ENCODE measurements at places on chromosomes 11 and 22.
A peak's percentile ranks its signal among the peaks of the same experiment; 100 is the strongest.

GRCh38 chr11:94450048-94450447 lies 43.6 kb downstream of the MRE11 start:
- no peak for DNase-seq

DNA sequence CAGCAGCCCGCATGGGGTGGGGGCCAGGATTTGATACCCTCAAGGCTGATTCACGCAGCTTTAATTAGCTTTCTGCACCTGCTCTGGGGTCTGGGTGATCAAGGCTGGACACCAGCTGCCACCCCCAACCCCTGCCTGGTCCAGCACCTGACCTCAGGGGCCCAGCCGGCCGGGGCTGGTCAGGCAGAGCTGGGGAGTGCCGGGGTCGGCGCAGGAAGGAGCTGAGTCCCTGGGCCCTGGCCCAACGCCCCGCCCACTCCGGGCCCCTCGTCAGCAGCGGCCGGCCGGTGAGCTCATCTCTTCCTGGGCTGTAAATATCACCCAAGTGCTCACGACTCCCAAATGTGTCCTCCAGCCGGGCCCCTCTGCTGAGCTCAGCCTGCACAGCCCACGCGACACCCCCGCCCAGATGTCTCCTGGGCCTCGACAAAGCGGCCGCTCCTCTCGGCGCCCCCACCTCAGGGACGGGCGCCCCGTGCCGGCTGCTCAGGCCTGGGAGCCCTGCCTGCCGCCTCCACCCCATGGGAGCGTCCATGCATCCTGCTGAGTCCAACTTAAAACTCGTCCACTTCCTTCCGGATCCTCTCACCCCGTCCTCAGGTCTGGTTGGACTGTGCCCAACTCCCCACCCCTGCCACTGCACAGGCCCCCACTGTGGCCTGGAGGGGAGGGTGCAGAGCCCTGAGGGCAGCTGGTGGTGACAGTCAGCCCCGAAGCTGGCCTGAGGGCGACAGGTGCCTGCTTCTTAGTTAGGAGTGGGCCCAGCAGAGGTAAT lies 29.0 kb downstream of the RTN4R start:
- peak; percentile 50 for DNase-seq

DNA sequence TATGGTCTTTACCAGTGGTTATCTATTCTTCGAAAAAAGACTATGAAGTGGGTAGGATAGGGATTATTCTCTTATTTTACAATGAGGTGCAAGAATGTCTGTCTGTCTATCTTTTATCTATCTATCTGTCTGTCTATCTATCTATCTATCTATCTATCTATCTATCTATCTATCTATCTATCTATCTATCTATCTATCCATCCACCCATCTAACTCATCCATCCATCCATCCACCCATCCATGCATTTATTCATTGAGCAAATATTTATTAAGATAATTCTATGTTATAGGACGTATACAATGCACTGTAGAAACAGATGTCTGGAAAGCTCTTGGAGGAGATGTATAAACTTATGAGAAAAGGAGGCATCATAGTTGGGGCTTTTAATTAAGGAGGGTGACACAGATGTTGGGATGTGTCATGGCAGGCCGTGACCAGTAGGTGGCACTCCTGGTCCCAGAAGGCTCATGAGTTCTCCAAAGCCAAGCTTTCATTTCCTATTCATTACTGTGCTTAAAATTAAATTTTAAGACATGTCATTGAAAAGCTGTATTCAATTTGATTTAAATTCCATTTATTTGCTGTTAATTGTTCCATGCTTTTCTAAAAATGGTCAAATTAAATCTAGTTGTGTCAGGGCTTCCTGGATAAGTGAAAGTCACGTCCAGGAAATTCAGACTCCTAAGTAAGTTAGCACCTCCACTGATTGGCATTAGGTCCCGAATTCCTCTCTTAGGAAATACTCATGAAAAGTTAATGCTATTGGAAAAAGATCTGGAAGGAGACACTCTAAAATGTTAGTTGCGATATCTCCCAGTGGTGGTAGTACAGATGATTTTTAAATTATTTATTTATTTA lies 19.0 kb upstream of the E2F8 start:
- peak; percentile 73 for DNase-seq

GRCh38 chr11:68043029-68043348 lies 4.2 kb downstream of the TCIRG1 start:
- no peak for DNase-seq

DNA sequence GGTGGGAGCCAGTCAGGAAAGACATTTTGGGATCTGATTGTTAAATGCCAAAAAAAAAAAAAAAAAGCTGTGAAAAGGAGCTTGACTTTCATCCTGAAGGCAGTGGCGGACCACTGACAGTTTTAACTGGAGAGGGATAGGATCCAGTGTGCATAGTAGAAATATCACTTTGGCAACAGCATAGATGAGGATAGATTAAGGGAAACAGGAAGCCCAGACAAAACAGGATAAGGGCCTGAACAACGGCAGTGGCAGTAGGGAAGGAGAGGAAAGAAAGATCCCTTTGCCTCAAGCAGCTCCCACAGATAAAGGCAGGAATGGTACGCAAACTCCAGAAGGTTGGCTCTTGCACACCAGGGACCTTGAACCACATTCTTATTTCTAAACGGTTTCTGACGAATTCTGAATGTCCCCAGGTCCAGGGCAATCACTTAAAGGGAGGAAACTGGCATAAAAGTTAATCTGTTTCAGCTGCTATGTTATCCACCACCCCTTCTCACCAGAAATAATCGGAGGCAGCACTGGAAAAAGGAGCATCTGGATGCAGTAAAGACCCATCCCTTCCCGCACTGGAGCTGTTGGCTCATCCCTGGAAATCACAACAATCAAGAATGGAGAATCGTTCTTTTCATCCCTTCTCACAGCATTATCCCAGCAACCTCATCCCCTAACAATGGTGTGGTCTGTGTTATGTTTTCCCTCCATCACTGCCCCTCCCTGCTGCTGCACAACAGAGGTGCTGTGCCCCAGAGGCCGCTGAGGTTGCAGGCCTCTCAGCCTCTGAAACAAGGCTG lies 99.1 kb downstream of the GAB2 start:
- DNase-seq: no peak

- DNase-seq: no peak
Measured at GRCh38 chr11:114166897-114167323, 107.4 kb downstream of the ZBTB16 start.

GRCh38 chr11:24421766-24422165 lies 75.1 kb upstream of the LUZP2 start:
- DNase-seq: no peak

GRCh38 chr11:88266919-88267318 lies 70.6 kb downstream of the CTSC start:
- no peak for DNase-seq

DNA sequence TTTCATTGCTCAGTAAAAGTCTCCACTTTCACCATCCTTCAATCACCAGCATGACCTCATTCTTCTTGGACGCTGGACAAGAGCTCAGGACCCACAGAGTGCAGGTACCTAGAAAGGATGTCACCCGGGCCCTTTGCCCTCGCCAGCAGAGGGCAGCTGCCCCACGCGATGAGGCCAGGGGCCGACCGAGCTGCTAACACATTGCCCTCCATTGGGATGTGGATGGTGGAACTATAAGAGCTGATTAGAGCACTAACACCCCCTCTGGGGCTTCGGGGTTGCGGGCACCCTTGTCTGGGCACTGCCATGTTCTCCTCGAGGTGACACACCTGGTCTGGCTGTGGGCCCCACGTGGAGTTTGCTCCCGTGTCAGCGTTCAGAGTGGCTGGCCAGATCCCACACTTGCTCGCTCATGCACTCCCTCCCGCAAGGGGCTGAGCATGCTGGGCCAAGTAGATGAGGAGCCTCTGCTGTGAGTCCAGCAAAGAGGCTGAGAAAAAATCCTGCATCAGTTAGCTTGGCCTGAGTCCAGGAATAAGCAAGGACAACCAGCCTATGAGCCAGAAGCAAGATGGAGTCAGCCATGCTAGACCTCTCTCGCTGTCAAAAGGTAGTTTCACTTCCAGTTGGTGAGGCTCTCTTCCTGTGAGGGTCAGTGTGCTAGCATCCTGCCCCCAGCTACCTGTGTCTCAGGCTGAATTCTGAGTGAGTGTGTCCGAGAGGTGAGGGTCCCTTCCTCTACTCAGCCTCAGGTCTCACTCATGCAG lies 9.8 kb downstream of the KRTAP5-6 start:
- DNase-seq: peak; percentile 52

DNA sequence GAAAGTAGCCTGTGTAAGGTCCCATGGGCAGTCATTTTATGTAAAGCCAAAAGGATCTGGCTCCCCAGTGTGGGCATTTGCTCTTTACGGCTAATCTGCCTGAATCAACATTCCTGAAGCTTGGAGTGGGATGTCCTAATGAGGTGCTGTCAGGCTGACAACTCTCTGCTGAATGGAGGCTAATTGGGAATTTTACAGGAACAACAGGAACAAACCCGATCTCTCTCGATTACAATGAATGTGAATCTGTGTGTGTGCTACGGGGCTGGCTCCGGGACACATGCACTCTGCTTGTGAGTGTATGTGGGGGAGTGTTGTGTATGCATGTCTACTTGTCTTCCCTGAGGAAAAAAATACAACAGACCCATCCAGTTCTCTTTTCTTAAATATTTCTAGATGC lies 415.2 kb downstream of the TENM4 start:
- DNase-seq: no peak

GRCh38 chr11:116702772-116703385 lies 69.9 kb downstream of the BUD13 start:
- no peak for DNase-seq

DNA sequence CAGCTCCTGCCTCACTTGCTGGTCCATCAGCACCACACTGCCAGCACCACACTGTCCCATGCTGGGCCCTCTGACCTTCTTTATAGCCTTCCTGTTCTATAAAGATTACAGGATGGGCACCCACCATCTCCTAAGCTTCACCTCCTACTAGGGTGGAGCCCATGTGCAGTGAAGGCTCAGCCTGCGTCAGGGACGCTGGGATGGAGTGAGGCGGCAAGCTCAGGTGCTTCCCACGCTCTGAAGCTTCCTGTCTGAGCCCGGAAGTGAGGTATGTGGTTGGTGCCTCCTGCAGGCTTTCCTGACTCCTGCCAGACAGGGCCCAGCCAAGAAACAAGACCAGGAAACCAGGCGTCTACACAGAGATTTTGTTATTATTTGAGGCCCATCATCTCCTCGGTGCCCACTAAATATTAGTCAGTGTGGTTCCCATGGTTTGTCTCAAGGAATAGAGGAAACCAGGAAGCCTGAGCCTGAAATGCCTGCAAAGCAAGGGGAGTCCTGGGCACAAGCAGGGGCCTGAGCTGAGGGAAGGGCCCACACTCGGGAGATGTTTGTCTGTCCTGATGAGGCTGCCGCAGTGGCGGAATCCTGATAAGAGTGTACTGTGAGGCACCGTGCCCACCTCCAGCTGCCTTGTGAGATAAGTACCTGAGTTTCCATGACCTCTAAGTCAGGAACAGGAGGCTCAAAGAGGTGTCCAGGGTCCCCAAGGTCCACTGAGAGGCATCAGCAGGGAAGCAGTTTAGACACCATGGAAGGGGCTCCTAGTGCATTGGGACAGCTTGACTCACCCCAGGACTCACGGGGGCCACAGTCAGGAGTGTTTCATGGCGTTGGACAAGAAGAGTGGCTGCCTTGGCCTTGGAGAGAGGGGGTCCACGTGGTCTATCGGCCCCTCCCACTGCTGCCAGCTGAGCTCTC lies 22.0 kb downstream of the RSPH14 start:
- DNase-seq: peak; percentile 61

DNA sequence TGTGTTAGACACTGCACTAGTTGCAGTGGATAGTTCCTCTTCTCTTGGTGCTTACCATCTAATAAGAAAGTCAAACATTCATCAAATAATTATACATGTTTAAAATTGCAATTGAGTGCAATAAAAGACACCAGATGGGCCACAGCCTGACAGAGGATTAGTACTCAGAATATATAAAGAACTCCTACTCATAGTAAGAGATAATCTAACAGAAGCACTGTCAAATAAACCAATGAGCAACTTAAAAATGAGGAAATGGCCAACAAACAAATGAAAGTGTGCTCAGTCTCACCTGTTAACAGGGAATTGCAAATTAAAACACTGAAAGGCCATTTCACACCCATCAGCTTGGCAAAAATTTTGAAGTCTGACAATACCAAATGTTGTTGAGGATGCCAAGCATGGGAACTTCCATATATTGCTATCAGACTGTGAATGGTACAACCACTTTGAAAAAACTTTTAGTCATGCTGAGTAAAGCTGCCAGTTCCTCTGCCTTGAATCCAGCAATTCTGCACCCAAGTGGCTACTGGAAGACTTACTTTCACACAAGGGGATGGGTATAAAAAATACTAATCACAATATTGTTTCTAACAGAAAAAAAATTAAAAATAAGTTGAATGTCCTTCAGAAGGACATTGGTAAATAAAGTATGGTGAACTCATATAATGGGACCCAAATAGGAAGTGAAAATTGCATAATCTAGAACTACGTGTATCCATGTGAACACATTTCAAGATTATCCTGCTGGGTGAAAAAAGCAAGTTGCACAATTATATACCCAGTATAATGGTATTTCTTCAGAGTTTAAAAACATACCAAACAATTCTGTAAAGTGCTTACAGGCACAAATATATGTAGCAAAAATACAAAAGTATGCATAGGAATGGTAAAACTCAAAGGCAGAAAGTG lies 41.4 kb upstream of the CREB3L1 start:
- DNase-seq: no peak

DNA sequence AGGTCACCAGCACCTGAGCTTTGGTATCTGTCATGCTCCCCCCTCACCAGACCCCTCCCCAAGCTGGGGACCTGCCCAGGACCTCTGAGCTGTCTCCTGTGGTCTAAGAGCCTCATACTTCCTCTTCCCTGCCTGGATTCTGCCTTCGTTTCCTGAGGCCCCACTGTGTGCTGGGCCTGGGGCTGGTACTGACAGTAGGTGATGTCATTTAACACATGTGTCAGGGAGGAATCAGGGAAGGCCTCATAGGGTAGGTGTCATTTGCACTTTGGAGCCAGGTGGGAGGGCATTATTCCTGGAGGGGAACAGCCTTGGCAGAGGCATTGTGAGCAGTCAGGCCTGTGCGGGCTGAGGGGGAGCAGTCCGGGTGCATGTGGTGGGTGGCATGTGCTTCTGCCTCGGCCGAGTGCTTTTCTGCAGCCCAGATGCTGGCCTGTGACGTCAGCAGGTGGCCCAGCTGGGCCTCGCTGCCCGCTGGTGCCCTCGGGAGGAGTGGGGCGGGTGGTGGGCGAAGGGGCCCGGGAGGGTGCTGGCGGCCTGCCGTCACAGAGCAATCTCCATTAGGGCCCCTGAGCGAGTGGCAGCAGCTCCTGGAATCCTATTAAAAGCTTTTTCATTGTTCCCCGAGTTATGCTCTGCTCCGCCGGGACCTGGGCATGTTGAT lies 9.1 kb downstream of the FLRT1 start:
- DNase-seq: no peak

GRCh38 chr11:102142333-102142732 lies 32.1 kb downstream of the YAP1 start:
- no peak for DNase-seq

- DNase-seq: no peak
Measured at GRCh38 chr22:27173530-27173929, 516.1 kb downstream of the MIAT start.

- peak; percentile 66 for DNase-seq
Measured at GRCh38 chr11:76629116-76629852, 41.3 kb downstream of the LRRC32 start.
